ENCODE measurements at places on chromosomes 4 and X. TPM values are rescaled to one million over a fixed set of nuclear protein-coding genes. Genes with fewer than 3 reads are reported as not detected.
A peak's percentile ranks its signal among the peaks of the same experiment; 100 is the strongest.

DNA sequence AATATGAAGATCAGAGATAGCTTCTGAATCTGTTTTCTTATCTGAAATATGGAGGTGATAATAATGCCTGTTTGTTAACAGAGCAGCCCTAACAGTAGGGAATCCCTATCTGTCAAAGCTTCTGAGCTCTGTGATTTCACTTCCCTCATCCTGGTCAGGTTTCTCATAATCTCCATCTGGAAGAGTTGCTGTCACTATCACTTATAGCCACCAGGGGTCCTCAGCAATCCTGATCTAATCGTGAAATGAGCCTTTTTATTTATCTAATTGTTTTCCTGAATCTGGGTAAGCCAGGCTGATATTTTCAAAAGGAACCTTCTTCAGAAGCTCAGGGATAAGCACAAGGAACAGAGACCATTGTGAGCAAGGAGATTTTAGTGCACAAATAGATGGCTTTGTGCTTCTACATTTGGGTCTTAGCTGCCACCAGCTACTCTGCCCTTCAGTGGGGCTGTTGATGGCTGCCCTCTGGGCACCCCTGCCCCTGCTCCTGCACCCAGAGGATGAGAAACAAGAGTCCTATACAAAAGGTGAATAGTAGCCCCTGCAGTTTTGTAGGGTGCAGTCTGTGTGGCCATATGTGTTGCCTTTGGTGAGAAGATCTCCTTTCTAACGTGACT, 196.4 kb upstream of the RADX start:
- H3K36me3 ChIP-seq = no peaks in the 10 kb centered on the region
- no peaks in the 10 kb centered on the region for H3K4me1 ChIP-seq
- no peak for DNase-seq
- H3K27ac ChIP-seq = no peak overlapping the region
- H3K4me3 ChIP-seq = no peak overlapping the region
- H3K27me3 ChIP-seq = no peaks in the 10 kb centered on the region

- H3K27ac ChIP-seq = no peak overlapping the region
- no peaks in the 10 kb centered on the region for H3K4me1 ChIP-seq
- H3K27me3 ChIP-seq = no peaks in the 10 kb centered on the region
- no peak overlapping the region for H3K4me3 ChIP-seq
- DNase-seq = no peak
- no peaks in the 10 kb centered on the region for H3K36me3 ChIP-seq
Observed at GRCh38 chr4:154230091-154230490, 261.5 kb downstream of the DCHS2 start.

DNA sequence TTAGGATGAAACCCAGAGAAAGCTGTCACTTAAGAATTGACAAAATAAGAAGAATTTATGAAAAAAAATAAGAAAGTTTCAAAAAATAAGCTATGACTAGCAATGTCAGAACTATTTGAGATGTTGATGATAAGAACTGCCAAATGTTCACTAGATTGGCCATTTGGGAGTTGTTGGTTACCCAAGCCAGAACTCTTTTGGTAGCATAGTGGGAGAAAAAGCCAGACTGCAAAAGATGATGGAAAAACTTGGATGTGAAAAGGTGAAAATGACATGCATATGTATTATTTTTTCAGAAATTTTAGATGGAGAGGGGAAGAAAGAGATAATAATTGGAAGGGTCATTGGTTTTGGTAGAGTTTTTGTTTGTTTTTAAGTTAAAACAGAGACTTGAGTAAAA, 397.2 kb upstream of the ATOH1 start:
- no peaks in the 10 kb centered on the region for H3K4me1 ChIP-seq
- H3K27ac ChIP-seq = no peak overlapping the region
- H3K4me3 ChIP-seq = no peak overlapping the region
- no peak for DNase-seq

Gene REELD1
- total RNA-seq = 0.29 TPM

Gene CXCL10
- total RNA-seq = 3.3 TPM

GRCh38 chr4:8384397-8385060, 56.0 kb downstream of the ACOX3 start:
- H3K4me3 ChIP-seq = no peak overlapping the region
- peak overlapping the region; percentile 51 for H3K27ac ChIP-seq
- H3K36me3 ChIP-seq = peaks cover 29% of the 10 kb centered on the region
- no peaks in the 10 kb centered on the region for H3K4me1 ChIP-seq
- no peaks in the 10 kb centered on the region for H3K27me3 ChIP-seq

Gene NKX1-1
- not detected for total RNA-seq

DNA sequence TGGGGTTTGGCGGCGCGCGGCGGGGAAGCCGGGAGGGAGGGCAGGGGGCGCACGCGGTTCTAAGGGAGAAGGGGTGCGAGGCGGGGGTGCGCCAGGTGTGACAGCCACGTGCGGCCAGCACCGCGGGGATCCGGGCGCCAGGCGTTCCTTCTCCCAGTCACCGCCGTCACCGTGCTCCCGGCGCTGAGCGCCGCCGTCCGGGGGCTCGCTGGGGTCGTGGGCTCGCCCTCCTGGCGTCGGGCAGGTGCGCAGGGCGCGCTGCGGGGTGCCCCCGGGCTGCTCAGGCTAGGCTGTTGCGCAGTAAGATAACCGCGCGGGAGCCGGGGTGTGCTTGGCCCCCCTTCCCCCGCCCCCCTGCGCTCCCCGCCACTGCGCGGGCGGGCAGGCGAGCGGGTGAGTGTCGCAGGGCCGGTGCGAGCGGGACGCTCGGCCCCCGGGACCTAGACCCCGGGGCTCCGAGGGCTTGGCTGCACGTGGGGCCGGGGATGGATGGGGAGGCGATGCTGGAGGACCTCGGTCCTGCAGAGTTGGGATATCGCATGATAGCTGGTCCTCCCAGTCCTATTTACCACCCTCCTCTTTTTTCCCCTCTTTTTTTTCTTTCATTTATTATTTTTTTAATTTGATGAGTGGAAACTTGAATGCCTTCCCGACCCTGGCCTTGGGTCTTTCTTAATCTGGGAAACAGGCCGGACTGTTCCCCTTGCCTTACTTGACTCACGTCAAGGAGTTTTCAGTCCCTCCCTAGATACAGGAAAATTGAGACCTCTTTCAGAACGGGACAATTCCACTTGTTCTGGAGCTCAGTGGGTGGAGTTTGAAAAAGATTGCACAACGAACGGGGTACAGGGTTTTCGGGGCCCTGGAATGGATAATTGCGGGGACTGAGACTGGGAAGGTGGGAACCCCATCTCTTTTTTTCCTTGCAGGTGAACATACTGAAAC, 797 bp downstream of the TXLNG start:
- H3K36me3 ChIP-seq = no peaks in the 10 kb centered on the region
- peak overlapping the region; percentile 78 for H3K27ac ChIP-seq
- no peaks in the 10 kb centered on the region for H3K4me1 ChIP-seq
- no peaks in the 10 kb centered on the region for H3K27me3 ChIP-seq
- H3K4me3 ChIP-seq = peak overlapping the region; percentile 60

DNA sequence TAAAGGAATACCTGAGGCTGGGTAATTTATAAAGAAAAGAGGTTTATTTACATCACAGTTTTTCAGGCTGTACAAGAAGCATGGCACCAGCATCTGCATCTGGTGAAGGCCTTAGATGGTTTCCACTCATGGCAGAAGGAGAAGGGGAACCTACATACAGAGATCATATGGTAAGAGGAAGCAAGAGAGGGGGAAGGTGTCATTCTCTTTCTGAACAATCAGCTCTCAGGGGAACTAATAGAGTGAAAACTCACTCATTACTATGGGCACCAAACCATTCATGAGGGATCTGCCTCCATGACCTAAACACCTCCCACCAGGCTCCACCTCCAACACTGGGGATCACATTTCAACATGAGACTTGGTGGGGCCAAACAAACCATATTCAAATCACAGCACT, 61.7 kb upstream of the PPP1R2C start:
- DNase-seq = no peak
- no peaks in the 10 kb centered on the region for H3K4me1 ChIP-seq
- no peak overlapping the region for H3K4me3 ChIP-seq
- no peaks in the 10 kb centered on the region for H3K27me3 ChIP-seq
- no peak overlapping the region for H3K27ac ChIP-seq

GRCh38 chr4:74724979-74725378, 69.3 kb downstream of the BTC start:
- no peak overlapping the region for H3K4me3 ChIP-seq
- DNase-seq = no peak
- H3K27ac ChIP-seq = no peak overlapping the region
- no peaks in the 10 kb centered on the region for H3K4me1 ChIP-seq

GRCh38 chr4:90606781-90607180, 479.6 kb downstream of the CCSER1 start:
- no peaks in the 10 kb centered on the region for H3K27me3 ChIP-seq
- H3K36me3 ChIP-seq = no peaks in the 10 kb centered on the region
- DNase-seq = no peak

DNA sequence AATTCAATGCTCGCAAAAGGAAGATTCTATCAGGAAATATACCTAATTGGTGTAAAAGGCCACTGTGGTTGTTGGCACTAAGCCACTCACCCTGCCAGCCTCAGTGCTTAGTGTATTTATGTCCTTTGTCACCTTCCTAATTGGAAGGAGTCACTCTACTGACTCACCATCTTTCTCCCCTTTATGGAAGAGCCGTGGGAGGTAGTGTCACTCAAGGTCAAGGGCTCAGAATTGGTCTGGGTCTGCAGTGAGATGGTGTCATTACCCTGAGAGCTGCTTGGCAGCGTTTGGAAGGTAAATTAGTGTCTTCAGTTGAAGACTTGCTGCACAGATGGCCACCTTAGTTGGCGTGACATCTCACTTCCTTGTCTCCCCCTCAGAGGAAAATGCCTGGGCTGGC, 41.7 kb upstream of the CDKN2AIP start:
- DNase-seq = no peak
- H3K4me1 ChIP-seq = peaks cover 10% of the 10 kb centered on the region
- no peaks in the 10 kb centered on the region for H3K27me3 ChIP-seq
- H3K36me3 ChIP-seq = no peaks in the 10 kb centered on the region
- H3K4me3 ChIP-seq = no peak overlapping the region

Gene HPSE
- 5.6 TPM for total RNA-seq
